ENCODE measurements at places on chromosomes 1 and 21.

- H3K4me3 ChIP-seq = no peak overlapping the region
- H3K27me3 ChIP-seq = no peaks in the 10 kb centered on the region
- DNase-seq = peak; percentile 49
- no peak overlapping the region for H3K27ac ChIP-seq
- no peaks in the 10 kb centered on the region for H3K36me3 ChIP-seq
Observed at GRCh38 chr1:157580179-157580827, 17.6 kb downstream of the FCRL4 start.

DNA sequence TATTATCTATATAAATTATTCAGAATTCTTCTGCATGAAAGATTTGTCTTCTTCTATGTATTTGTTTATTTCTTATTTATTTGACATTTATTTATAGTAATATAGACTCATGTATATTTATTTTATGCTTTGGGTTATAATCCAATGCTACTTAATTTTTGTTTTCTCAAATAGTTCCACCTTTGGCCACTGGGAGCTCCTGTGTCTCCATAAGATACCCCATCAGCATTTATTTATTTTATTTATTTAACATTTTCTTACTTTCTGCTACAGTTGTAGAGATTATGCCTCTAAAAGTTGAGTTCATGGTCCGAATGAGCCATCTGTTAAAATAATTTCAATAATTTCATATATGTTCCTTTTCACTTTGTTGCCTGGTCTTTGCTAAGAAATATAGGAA is 289.4 kb downstream of the ADGRL2 start:
- DNase-seq = no peak
- no peaks in the 10 kb centered on the region for H3K4me1 ChIP-seq
- no peaks in the 10 kb centered on the region for H3K27me3 ChIP-seq
- no peaks in the 10 kb centered on the region for H3K36me3 ChIP-seq

DNA sequence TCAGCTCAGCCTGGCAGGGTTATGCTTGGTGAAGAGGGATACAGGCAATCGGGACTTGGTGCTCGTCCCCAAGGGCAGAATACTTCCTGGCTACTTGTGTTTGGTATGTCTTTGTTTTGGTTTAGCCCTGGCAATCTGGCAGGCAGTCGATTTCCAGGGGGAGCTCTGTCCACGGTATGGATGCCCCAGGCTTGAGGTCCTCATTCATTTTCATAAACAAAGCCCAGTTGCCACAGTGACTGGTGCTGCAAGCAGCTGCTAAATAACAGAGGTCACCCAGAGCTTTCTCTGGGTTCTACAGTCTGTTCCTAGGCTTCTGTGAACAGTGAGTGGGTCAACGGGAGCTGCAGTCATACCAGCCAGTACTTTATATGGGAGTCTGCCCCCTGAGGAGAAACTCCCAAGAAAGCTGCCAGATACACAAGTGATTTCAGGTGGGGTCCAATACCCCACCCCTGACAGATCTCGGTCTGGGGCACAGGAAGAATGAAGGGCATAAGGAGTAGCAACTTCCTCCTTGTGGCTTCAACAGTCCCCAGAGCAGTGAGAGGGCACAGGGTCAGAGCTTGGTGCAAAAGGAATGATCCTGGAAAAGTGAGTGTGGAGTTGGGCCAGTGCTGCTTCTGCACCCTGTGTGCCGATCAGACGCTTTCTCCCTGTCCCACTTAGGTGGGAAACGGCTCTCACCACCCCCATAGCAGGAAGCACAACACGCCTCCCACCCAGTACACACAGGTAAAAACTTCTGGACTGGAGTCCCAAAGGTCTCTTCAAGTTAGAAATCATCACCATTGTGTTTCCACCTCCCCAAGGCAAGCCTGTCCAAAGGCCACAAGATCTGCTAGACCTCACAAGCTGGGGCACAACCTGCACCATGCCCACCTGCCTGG is 55.5 kb downstream of the TGFBR3 start:
- peak; percentile 62 for DNase-seq
- no peak overlapping the region for H3K4me3 ChIP-seq
- H3K4me1 ChIP-seq = peaks cover 22% of the 10 kb centered on the region
- no peaks in the 10 kb centered on the region for H3K27me3 ChIP-seq
- no peaks in the 10 kb centered on the region for H3K36me3 ChIP-seq

DNA sequence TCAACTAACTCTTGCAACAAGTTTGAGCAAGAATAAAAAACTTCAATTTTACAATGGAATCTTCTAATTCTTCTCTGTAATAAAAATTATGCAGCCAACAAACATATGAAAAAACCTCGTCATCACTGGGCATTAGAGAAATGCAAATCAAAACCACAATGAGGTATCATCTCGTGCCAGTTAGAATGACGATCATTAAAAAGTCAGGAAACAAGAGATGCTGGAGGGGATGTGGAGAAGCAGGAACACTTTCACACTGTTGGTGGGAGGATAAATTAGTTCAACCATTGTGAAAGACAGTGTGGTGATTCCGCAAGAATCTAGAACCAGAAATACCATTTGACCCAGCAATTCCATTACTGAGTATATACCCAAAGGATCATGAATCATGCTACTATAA is 327.5 kb upstream of the LYPLAL1 start:
- no peaks in the 10 kb centered on the region for H3K4me1 ChIP-seq
- no peak overlapping the region for H3K27ac ChIP-seq
- DNase-seq = no peak
- no peak overlapping the region for H3K4me3 ChIP-seq

GRCh38 chr21:45251635-45252447 is 35.9 kb downstream of the POFUT2 start:
- no peaks in the 10 kb centered on the region for H3K27me3 ChIP-seq
- DNase-seq = no peak
- no peak overlapping the region for H3K27ac ChIP-seq
- H3K4me1 ChIP-seq = no peaks in the 10 kb centered on the region
- H3K4me3 ChIP-seq = no peak overlapping the region

GRCh38 chr1:89170170-89171066 is 5.4 kb downstream of the GBP7 start:
- no peaks in the 10 kb centered on the region for H3K36me3 ChIP-seq
- H3K4me3 ChIP-seq = no peak overlapping the region

- no peak overlapping the region for H3K27ac ChIP-seq
- peak; percentile 25 for DNase-seq
- H3K36me3 ChIP-seq = no peaks in the 10 kb centered on the region
- H3K4me1 ChIP-seq = no peaks in the 10 kb centered on the region
Observed at GRCh38 chr1:6056572-6056948, 10.9 kb downstream of the KCNAB2 start.

- no peaks in the 10 kb centered on the region for H3K27me3 ChIP-seq
- no peak overlapping the region for H3K27ac ChIP-seq
- no peaks in the 10 kb centered on the region for H3K36me3 ChIP-seq
- DNase-seq = no peak
- no peak overlapping the region for H3K4me3 ChIP-seq
Observed at GRCh38 chr1:70896224-70896623, 151.4 kb downstream of the PTGER3 start.

DNA sequence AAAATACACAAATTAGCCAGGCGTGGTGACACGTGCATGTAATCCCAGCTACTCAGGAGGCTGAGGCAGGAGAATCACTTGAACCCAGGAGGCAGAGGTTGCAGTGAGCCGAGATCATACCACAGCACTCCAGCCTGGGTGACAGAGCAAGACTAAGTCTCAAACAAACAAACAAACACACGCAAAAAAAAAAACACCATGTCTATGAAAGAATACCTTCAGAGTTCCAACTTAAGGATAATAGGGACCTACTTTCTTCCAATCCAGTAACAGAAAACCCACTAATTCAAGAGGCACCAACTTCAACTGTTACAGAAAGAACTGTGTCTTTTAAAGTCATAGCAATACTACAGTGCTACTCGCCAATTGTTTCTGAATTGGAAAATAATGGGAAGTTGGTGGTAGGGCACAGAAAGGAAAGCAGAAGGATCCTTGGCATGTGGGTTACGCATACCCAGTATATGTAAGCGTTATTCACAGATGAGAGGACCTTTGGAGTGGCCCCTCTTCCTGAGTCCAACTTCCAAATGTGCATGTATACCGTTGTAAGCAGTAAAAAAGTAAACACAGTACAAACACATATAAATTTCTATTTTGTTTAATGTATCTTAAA is 87.0 kb downstream of the ACBD6 start:
- H3K4me1 ChIP-seq = no peaks in the 10 kb centered on the region
- H3K27ac ChIP-seq = no peak overlapping the region

DNA sequence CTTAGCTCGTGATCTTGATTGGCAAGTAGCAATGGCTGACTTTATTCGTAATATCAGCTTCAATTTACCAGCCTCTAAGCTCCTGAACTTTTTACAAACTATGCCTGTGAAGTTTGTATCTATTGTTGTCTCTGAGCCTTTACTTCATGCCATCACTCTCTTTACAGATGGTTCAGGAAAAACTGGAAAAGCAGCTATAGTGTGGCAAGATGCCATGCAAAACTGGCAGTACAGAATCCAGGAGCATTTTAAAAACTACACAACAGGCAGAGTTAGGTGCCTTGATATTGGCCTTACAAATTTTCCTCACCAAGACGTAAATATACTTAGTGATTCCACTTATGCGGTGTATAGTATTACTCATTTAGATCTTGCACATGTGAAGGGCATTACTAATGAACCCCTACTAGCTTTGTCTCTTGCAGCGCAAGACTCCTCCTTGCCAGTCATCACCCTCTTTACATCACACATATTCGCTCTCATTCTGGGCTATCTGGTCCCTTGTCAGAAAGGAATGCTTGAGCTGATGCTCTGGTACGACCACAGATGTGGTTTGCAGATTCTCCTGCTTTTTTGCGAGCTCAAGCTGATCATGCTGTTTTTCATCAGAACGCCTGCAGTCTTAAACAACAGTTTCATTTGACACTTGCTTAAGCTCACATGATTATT is 36.3 kb downstream of the CLCA1 start:
- no peaks in the 10 kb centered on the region for H3K27me3 ChIP-seq
- H3K27ac ChIP-seq = peak overlapping the region; percentile 2
- H3K36me3 ChIP-seq = no peaks in the 10 kb centered on the region
- DNase-seq = peak; percentile 63
- peaks cover 8% of the 10 kb centered on the region for H3K4me1 ChIP-seq
- no peak overlapping the region for H3K4me3 ChIP-seq

DNA sequence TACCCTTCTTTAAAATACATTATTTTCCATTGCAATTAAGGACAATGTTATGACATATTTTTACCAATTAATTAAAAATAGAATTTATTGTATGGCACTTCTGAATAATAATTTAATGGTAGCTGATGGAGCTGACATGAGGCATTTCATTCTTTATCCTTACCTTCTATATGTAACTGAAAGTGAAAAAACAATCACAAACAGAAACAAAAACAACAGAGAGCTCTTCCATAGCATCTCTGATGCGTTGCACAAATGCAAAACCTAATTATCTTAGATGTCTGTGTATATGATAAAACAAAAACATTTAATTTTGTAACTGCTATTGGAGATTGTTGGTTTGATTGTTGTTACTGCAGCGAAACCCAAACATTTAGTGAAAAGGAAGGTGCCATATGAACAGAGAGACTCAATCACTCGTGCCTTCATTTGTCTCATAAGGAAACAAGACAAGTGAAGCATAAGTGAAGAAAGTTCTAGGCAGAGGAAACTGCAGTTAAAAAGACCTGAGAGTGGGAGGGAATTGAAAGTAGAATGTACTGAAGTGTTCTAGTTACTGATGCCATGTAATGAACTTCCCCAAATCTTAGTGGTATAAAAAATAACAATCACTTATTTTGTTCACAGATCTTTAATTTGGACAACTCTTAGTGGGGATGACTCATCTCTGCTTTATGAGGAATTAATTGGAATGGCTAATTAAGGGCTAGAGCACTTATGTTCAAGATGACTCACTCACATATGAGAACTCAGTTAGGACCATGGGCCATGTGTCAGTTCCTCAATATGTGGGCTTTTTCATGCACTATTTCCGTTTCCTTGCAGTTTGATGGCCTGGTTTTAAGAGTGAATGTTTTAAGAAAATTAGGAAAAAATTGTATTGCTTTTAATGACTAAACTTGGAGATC is 245.0 kb upstream of the OLFM3 start:
- no peak for DNase-seq
- no peaks in the 10 kb centered on the region for H3K36me3 ChIP-seq
- no peak overlapping the region for H3K27ac ChIP-seq
- no peak overlapping the region for H3K4me3 ChIP-seq
- no peaks in the 10 kb centered on the region for H3K27me3 ChIP-seq
- no peaks in the 10 kb centered on the region for H3K4me1 ChIP-seq

Data from colonic mucosa (tissue), 4 donors.